ENCODE measurements at places on chromosomes 1 and 21.

- DNase-seq = no peak
Observed at GRCh38 chr1:50993645-50994044, 23.6 kb downstream of the CDKN2C start.

- DNase-seq = no peak
Observed at GRCh38 chr1:228987286-228987685, 252.0 kb downstream of the RHOU start.

DNA sequence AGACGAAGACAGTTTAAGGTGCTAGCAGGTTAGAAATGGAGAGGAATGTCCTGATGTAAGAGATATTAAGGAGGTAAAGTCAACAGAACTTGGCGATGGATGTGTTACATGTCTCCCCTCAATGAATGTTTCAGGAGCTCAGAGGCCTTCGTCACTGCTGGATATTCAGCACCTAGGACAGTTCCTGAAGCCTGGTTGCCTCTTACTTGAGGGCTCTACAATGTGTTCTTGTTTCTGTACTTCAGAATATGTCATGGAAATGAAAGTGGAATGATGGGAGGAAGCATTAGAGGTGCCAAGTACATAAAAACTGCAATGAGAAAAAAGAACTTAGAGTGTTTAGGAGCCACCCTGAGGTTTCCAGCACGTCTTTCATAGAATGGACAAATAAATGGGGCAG, 17.7 kb downstream of the TNR start:
- DNase-seq = peak; percentile 51

- DNase-seq = no peak
Observed at GRCh38 chr1:172778456-172779455, 119.9 kb downstream of the FASLG start.

DNA sequence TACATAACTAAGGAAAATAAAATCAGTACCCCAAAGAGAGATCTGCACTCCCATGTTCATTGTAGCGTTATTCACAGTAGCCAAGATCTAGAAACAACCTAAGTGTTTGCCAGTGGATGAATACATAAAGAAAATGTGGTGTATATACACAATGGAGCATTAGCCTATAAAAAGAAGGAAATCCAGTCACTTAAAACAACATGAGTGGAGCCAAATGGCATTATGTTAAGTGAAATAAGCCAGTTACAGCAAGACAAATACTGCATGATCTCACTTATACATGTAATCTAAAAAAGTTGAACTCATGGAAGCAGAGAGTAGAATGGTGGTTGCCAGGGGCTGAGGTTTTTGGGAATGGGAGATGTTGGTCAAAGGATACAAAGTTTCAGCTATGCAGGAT, 508.3 kb upstream of the B3GALT2 start:
- DNase-seq = no peak

DNA sequence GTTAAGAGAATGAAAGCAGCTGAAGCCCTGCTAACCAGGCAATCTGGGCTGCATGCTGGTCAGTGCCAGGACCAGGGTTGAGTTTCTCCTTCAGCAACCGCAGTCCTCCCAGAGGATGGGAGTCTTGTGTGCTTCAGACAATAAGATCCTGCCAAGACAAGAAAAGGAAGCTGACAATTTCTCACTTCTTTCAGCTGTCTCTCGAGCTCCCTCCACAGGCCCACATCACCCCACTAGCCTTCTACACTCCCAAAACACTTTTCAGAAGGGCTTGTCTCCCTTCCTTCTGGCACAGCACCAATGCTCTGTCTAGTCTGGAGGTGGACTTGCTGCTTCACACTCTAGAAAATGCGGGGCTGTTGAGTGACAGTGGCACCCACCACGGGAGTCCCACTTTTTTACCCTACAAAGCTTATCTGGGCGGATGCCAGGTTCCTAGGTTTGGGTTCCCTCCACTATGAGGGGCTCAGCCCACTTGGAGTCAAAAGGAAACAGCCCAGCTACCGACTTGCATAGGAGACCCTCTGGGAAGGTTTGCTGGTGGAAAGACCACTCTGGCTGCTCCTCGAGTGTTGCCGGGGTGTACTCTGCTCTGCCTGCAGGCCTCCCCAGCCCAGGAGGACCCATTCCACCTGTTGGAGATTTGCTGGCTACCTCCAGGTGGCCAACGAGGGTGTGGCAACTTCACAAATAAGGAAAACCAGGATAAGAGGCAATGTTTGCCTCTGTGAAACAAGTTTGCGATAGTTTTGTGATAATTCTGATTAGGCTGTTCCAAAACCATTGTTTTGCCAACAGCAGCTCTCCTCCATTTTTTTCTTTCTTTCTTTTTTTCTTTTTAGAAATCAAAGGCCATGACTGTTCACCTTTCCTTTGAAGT, 68.9 kb downstream of the TENT5C start:
- peak; percentile 55 for DNase-seq

DNA sequence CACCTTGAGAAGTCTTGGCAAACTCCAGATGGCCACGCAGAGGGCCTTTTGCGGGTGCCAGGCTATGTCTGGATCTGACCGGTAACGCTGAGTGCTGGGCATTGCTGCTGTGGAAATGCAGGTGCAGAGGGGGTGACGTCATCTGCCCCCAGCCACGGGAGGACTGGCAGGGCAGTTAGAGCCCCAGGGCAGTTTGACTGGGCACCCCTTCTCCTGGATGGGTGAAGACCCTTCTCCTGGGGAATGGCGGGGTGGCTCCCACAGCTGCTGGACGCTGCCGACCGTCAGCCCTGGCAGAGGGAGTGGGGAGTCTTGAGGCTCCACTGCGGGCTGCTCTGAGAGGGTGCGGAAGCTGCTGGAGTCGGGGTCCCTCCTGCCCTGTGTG, 12.6 kb upstream of the EDN2 start:
- DNase-seq = no peak

DNA sequence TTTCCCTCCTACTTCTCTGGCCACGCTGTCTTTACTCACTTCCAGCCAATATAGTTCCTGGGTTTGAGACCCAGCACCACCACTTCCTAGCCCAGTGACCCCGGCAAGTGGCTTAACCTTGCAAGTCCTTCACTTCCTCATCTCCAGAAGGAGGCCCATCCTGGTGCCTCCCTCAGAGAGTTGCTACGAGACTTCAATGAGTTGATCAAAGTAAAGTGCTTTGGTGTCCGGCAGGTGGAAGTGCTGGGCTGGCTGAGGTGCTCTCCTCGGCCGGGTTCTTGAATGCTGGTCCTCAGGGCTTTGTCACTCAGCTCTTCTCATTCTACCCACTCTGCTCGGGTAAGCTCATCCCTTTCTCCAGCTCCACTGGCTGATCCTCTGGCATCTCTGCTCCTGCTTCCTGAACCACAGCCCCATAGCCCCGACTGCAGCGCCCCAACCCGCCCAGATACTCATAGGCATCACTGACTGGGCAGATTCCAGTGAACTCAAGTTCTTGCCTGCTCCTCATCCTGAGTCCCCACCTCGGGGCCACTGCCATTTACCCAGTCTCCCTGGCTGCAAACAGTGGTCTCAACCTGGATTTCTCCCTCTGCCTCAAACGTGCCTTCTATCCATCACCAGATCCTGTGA, 75.8 kb upstream of the WNT4 start:
- no peak for DNase-seq

GRCh38 chr1:2789164-2789985, 12.1 kb downstream of the TTC34 start:
- DNase-seq = no peak

GRCh38 chr1:211260141-211261107, 1.3 kb downstream of the RCOR3 start:
- peak; percentile 75 for DNase-seq

DNA sequence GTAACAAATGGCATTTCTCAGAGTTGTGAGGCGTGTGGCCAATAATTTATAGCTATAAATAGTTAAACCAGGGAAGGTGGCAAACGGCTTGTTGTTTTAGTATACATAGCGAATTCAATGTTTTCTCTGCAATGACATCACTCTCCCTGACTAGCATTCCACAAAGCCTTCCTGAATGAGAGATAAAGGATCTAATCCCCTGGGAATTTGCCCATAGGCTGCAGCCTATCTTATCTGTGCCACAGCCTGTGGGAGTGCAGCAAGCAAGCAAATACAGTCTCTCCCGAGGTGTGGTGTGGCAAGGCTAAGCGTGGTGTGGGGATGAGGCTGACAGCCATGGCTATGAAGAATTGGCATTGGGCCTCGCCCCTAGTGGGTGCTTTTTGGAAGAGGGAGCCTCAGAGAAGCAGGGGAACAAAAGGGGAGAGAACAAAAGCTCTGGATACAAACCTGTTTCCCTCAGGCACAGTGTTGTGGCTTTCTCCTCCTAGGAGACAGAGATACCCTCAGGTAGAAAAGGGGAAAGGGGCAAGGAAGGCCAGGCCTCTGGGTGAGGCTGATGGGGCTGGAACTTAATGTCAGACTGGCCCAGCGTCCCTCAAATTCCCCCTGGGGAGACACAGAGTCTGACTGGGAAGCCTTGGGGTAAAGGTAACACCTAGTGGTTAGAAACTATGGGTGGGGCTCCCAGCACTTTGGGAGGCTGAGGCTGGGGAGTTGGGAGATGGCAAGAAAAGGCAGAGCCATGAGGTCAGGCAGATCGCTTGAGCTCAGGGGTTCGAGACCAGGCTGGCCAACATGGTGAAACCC, 8.9 kb downstream of the TAGLN2 start:
- DNase-seq = no peak

DNA sequence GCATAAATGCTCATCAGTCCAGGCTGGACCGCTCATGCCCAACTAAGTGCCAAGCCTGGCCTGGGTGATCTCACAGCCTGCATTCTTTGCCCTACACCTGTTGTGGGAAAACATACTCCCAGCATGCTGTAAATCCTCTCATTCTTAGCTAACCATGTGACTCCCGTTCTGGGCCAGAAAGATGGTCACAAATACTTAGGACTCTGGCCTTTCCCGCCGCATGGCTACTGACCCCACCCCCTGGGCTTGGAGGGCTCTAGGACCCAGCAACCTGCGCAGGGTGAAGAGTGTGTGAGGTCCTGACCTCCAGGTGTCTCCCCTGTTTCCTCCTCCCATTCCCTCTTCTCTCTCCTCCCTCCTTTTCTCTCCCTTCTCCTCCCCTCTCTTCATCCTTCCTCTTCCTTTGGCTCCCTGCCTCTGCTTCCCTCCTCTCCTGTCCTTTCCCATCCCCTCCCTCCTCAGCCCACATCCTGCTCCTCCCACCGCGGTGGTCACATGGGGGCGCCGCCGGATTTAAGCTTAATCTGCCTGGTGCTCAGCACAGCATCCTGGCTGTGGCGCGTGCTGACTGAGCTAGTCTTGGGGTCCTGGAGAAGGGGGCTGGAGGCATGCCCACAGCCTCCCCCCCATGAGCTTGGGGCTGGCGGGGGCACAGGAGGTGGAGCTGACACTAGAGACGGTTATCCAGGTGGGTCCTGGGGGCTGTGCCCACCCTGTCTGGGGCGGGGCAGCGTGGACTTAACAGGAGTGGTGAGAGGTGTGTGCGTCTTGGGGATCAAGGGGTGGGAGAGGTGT, at the start of gene CROCC:
CROCC (plus strand) TSS at position 541 of the 795 bp plus-strand sequence; CDS start at position 629, 88 bp downstream.
- peak; percentile 72 for DNase-seq

GRCh38 chr1:229342656-229343569, at the start of gene CCSAP:
Gene CCSAP, minus strand, starts transcription at chr1:229343047. Its CDS starts 582 bp downstream, at chr1:229342465.
- DNase-seq = peak; percentile 66

GRCh38 chr1:74570797-74571492, 58.5 kb upstream of the LRRC53 start:
- no peak for DNase-seq

DNA sequence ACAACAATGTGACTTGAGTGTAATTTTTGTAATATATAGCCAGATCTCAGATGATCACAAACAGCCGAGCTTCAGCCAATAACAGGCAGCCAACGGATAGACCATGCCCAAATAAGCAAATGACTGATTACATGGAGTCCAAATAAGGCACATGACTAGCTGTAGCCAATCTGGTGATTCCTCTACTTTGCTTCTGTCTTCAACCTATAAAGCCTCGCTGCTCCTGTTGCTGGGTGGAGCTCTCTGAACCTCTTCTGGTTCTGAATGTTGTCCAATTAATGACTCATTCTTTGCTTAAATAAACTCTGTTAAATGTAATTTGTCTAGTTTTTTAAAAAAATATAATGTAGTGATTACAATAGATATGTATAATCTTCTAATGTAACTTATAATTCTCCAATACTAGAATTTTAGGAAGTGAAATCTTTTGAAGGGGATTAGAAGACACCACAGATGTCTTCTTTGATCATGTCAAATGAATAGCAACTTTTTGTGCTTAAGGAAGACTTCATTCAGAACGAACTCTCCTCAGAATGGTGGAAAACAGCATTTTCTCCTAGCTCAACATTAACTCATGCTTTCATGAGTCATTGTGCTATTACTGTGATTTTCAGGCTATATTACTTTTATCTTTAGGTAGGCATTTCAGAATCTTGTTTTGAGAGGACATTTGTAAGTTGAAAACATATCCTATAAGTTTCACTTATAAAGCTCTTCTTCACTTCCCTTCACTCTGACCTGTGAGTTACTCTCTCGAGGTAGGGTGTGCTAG, 857.8 kb upstream of the B3GALT2 start:
- no peak for DNase-seq

DNA sequence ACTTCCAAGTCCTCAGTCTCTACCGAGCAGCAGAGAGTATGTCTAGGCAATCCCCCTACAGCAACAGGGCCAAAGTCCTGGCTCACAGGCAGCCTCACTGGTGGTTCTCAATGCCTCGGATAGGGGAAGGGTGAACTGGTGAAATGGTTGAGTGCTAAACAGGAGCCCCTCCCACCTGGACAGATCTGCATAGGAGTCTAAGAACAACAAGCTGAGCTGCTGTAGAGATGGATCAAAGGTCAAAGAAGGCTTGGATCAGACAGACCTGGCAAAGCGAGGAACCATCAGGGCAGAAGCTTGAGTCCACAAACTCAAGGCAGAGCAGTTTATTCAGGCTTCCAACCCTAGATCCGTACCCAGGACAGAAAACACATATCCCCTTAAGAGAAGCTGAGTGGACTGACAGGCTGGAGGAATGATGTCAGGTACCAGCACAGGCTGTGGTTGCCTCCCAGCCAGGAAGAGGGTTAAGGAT, 31.8 kb downstream of the RABIF start:
- no peak for DNase-seq

GRCh38 chr1:237170149-237170548, 128.2 kb downstream of the RYR2 start:
- no peak for DNase-seq

DNA sequence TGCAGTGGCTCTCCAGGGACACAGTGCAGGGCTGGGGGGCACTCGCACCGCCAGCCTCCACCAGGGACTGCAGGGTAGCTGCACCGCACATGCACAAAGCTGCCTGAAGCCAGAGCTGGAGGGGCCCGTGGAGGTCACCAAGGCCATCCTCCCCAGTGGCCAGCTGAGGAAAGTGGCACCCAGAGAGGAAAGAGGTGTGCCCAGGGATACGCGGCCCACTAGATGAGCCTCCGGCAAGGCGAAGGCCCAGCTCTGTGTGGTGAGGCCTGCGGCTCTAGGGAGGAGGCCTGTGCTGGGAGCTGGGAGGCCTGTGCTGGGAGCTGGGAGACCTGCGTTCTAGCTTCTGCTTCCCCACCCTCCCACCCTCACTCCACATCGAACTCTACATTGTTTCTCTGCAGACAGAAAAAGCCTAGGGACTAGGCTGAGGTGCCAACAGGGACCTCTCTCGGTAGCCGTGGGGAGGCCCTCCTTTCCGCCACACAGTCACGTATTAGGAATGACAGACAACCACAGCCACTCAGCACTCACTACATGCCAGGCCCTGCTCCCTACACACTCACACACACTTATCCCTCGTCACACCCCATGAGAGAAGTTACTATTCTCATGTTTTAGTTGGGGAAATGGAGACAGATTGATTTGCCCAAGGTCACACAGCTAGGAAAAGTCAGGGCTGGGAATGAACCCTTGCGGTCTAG, 921 bp upstream of the ASCL5 start:
- no peak for DNase-seq

GRCh38 chr21:15236111-15236510, 171.3 kb upstream of the NRIP1 start:
- no peak for DNase-seq
